ENCODE measurements at places on chromosomes 4 and X. TPM values are rescaled to one million over a fixed set of nuclear protein-coding genes. Genes with fewer than 3 reads are reported as not detected.

LUZP4 gene
- total RNA-seq, result not detected

SMAD1 gene
- total RNA-seq, result 9.1 TPM

NSDHL gene
- 50.1 TPM for total RNA-seq

HAND2 gene
- 0.41 TPM for total RNA-seq

CCDC149 gene
- 1.5 TPM for total RNA-seq

SCRG1 gene
- not detected for total RNA-seq

C4orf50 gene
- not detected for total RNA-seq

RAB41 gene
- total RNA-seq, result not detected

TRMT10A gene
- total RNA-seq, result 3.4 TPM

TMPRSS11A gene
- not detected for total RNA-seq

HTR2C gene
- not detected for total RNA-seq

CTSO gene
- total RNA-seq, result 0.99 TPM

CXorf49 gene
- total RNA-seq, result not detected

IL13RA1 gene
- total RNA-seq, result 68.4 TPM

MCF2 gene
- total RNA-seq, result 0.05 TPM

ARMCX1 gene
- total RNA-seq, result 0.57 TPM

PPP2R2C gene
- total RNA-seq, result 37.4 TPM

SH3D19 gene
- 22.9 TPM for total RNA-seq

CLDN34 gene
- total RNA-seq, result not detected
